ENCODE measurements at places on chromosomes 16 and 17. TPM values are rescaled to one million over a fixed set of nuclear protein-coding genes. Genes with fewer than 3 reads are reported as not detected.

The RASD1 gene
- polyA plus RNA-seq = not detected

The CDRT15 gene
- not detected for polyA plus RNA-seq

The NLRC3 gene
- polyA plus RNA-seq = 0.03 TPM

The SOCS1 gene
- 7.2 TPM for polyA plus RNA-seq

The PRSS36 gene
- 0.09 TPM for polyA plus RNA-seq

The HAS3 gene
- 0.12 TPM for polyA plus RNA-seq

The CSH2 gene
- polyA plus RNA-seq = not detected

The FBXO39 gene
- polyA plus RNA-seq = not detected

The STXBP4 gene
- 12.7 TPM for polyA plus RNA-seq

The AFMID gene
- polyA plus RNA-seq = 95.7 TPM

The ACAP1 gene
- polyA plus RNA-seq = 3.9 TPM

The SHBG gene
- not detected for polyA plus RNA-seq

The BFAR gene
- polyA plus RNA-seq = 61.8 TPM

The CD300E gene
- polyA plus RNA-seq = not detected

The SDR42E1 gene
- 0.46 TPM for polyA plus RNA-seq

The MMP25 gene
- polyA plus RNA-seq = not detected

The FBXL19 gene
- 26.0 TPM for polyA plus RNA-seq

The CD7 gene
- not detected for polyA plus RNA-seq

The TBC1D3E gene
- polyA plus RNA-seq = not detected

The TPSD1 gene
- not detected for polyA plus RNA-seq

The CIITA gene
- 0.11 TPM for polyA plus RNA-seq

The RNU2-1 gene
- not detected for polyA plus RNA-seq

The NECAB2 gene
- not detected for polyA plus RNA-seq

The COIL gene
- polyA plus RNA-seq = 26.0 TPM

The ABCA9 gene
- polyA plus RNA-seq = not detected

The PLEKHH3 gene
- 29.0 TPM for polyA plus RNA-seq

The ABCC12 gene
- not detected for polyA plus RNA-seq

The DNAI2 gene
- not detected for polyA plus RNA-seq

The SLC13A2 gene
- polyA plus RNA-seq = not detected

The CCDC200 gene
- not detected for polyA plus RNA-seq

The C16orf96 gene
- polyA plus RNA-seq = not detected

The CPSF4L gene
- polyA plus RNA-seq = not detected

The RPGRIP1L gene
- 4.0 TPM for polyA plus RNA-seq

The UMOD gene
- not detected for polyA plus RNA-seq

The HEATR9 gene
- polyA plus RNA-seq = not detected

The FAM83G gene
- polyA plus RNA-seq = 5.5 TPM

The SLC6A2 gene
- not detected for polyA plus RNA-seq

The GRB7 gene
- 3.0 TPM for polyA plus RNA-seq

The KIF18B gene
- polyA plus RNA-seq = 42.7 TPM

The ZNF652 gene
- polyA plus RNA-seq = 4.7 TPM

The EVPLL gene
- polyA plus RNA-seq = not detected

The KRT33A gene
- not detected for polyA plus RNA-seq

The AATK gene
- polyA plus RNA-seq = 0.26 TPM

The TCAP gene
- polyA plus RNA-seq = 1.4 TPM

The AOC3 gene
- 0.23 TPM for polyA plus RNA-seq

The TSPAN10 gene
- 0.05 TPM for polyA plus RNA-seq

The CTRB1 gene
- polyA plus RNA-seq = not detected

The KRTAP4-1 gene
- 0.09 TPM for polyA plus RNA-seq

The HSDL1 gene
- polyA plus RNA-seq = 25.8 TPM

The ADAM11 gene
- 0.17 TPM for polyA plus RNA-seq

The SLC35G6 gene
- not detected for polyA plus RNA-seq

The KRTAP1-5 gene
- polyA plus RNA-seq = not detected

The GJD3 gene
- polyA plus RNA-seq = not detected

The HSBP1 gene
- polyA plus RNA-seq = 301 TPM

The CA7 gene
- polyA plus RNA-seq = 0.05 TPM
